ENCODE measurements at places on chromosomes 5 and 9.

DNA sequence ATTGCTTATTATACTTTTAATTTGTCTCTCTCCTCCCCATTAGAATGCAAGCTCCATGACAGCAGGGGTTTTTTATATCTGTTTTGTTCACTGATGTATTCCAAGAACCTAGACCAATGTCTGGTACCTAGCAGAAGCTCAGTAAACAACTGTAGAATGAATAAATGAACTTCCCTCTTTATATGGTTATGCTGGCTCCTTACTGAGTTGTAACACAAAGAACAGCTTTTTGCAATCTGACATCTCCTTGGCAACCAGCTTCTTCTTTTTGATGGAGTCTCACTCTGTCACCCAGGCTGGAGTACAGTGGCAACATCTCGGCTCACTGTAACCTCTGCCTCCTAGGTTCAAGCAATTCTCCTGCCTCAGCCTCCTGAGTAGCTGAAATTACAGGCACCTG lies 13.6 kb downstream of the TRMO start:
- no peak for DNase-seq

GRCh38 chr9:89522261-89522958 lies 24.5 kb upstream of the SEMA4D start:
- DNase-seq: no peak

- DNase-seq: no peak
These were observed 59.3 kb downstream of the RALGPS1 start for GRCh38 chr9:126973651-126974529.

- no peak for DNase-seq
These were observed 482.7 kb upstream of the CD180 start for GRCh38 chr5:67679184-67679841.

GRCh38 chr5:73908395-73908794 lies 282.4 kb downstream of the ARHGEF28 start:
- DNase-seq: no peak

DNA sequence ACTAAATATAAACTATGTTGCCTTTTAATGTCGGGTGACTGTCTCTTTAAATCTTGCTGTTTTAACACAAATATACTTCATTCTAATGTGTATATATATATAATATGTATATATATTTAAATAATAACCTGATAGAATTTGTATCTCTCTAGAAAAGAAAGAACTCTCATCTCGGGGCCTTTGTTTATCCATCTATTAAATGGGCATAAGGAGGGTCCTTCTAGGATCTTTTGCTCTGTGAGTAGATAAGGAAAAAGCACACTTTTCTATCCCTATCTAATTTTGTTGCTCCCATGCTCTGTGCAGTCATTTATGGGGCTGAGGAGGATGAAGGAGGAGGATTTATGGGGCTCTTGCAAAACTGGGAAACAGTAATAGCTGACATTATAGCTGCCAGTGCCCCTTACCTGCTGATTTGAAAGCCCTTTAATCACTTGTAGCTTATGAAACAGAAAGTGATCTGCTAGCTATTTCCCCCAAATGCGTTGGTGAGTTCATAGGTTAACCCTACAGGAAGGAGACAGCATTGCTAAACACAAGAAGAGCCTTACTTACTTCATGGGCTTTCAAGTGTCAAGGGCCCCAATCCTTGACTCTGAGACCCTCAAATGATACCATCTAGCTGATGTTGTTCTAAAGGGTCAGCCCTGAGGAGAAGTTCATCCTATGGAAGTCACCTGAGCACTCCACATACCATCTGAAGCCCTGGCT lies 5.8 kb upstream of the PPARGC1B start:
- DNase-seq: no peak

- DNase-seq: no peak
These were observed 235.6 kb downstream of the ELAVL2 start for GRCh38 chr9:23590276-23591000.

DNA sequence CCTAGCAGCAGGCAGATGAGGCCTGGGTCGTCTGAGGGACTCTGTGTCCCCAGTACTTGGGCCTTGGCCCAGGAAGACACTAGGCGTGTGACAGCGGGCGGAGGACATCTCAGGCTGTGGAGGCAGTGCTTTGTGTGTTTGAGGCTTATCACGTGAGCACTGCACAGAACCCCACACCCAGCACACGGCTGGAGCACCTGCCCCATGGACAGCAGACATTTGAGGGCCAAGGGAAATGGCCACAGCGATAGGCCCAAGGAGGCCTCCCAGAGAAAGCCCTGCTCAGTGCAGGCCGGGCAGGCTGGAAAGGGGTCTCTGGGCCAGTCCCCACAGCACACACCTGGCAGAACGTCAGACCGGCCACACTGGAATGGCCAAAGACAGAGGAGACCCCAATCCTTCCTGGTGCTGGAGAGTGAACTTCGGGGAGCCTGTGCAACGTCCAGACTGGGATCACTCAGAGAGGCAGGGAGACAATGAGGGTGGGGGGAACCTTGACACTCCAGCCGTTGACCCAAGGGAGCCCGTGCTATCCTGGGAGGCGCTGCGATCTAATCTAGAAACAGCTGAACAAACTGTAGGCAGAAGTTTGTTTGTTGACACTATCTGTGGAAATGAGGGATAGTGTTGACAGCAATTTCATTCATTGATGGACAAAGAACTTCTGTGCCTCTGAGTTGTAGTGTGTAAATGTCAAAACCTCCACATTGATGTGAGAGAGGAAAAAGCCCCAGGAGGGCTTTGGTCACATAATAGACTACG lies 19.6 kb upstream of the FLT4 start:
- DNase-seq: no peak

DNA sequence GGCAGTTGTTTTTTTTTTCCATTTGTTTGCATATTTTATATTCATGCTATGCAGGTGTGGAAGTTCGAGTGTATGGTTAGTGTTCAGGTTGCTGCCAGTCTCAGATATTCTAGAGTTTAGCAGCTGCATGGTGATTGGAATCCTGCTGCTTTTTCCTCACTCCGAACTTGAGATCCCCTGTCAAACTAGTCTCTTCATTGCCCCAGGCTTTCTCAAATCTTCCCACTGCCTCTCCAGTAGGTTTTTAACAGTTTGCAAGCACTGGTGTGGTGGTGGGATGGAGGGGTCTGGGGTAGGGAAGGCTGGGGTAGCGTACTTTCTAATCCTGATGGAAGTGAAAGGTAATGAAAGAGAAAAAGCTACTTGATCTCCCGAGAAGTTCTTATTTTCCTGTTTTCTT lies 112.9 kb downstream of the CHSY3 start:
- no peak for DNase-seq

- DNase-seq: no peak
These were observed 62.2 kb upstream of the RNF38 start for GRCh38 chr9:36462245-36462644.

GRCh38 chr9:135146766-135147473 lies 59.5 kb downstream of the OLFM1 start:
- no peak for DNase-seq

DNA sequence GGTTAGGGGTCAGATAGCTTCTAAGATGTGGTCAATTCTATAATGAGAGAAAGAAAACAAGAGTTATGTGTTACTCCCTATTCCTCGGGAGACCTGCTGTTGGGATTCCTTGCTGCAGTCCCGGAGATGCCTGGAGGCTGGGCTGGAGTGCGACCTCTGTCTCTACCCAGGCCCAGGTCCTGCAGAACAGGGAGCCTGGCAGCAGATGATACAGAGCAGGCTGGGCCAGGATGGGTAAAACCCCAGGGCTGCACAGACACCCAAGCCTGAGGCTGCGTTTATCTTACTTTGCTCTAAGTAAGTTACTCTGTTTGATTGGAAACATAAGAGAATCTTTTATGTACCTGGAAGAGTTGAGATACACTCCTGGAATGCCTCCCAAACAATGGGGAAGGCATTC lies 26.9 kb upstream of the FAM120AOS start:
- no peak for DNase-seq

DNA sequence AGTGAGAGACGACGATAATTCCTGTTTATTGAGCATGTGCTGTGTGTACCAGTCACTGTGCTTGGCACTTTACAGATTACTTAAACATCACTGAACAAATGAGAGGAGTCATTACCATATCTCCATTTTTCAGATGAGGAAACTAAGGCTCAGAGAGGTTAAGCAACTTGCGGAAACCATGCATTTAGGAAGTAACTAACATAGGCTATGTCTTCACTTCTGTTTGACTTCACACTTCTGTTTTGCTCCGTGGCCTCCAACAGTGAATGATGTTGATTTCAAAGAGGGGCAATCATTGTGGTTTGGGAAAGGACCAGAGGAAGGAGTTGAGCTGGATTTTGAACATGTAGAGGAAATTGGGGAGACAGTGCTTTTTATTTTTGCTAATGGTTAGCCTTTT lies 16.7 kb downstream of the GCNT1 start:
- DNase-seq: no peak

GRCh38 chr9:77597057-77597456 lies 51.1 kb downstream of the GNA14 start:
- DNase-seq: no peak

GRCh38 chr5:137921931-137922330 lies 32.7 kb downstream of the PKD2L2 start:
- no peak for DNase-seq

- DNase-seq: no peak
These were observed 9.3 kb upstream of the NRARP start for GRCh38 chr9:137311171-137311985.

GRCh38 chr5:58335518-58335917 lies 124.4 kb downstream of the PLK2 start:
- no peak for DNase-seq

- no peak for DNase-seq
These were observed 294.5 kb upstream of the IRX4 start for GRCh38 chr5:2177244-2177643.

DNA sequence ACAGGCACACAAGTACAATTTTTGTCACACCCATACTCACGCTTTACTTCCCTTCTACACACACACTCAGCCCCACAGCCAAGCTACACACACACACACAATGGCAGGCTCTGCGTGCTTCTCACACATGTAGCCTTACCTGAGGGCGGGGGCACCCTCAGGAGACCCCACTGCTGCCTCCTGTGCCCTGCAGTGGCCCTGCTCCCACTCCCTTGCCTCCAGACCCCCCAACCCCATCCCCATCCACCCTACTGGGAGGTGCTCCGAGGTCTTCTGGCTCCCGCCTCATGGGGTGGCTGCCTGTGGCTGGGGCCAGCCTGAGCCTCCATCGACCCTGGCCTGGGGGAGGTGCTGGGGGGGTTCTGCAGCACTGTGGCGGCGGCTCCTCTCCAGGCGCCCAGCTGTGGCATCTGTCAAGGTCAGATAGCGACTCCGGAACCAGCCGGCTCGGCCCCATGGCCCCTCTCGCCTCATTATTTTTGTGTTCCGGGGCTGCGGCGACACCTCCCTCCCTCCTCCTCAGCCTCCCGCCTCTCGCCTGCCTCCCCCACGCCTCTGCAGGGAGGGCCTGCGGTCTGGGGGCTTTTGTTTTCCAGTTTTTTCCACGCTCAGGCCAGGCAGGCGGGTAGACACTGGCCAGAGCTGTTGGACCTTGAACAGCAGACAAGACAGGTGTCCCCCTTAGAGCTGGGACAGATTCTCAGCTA lies 21.7 kb downstream of the CXXC5 start:
- DNase-seq: no peak

DNA sequence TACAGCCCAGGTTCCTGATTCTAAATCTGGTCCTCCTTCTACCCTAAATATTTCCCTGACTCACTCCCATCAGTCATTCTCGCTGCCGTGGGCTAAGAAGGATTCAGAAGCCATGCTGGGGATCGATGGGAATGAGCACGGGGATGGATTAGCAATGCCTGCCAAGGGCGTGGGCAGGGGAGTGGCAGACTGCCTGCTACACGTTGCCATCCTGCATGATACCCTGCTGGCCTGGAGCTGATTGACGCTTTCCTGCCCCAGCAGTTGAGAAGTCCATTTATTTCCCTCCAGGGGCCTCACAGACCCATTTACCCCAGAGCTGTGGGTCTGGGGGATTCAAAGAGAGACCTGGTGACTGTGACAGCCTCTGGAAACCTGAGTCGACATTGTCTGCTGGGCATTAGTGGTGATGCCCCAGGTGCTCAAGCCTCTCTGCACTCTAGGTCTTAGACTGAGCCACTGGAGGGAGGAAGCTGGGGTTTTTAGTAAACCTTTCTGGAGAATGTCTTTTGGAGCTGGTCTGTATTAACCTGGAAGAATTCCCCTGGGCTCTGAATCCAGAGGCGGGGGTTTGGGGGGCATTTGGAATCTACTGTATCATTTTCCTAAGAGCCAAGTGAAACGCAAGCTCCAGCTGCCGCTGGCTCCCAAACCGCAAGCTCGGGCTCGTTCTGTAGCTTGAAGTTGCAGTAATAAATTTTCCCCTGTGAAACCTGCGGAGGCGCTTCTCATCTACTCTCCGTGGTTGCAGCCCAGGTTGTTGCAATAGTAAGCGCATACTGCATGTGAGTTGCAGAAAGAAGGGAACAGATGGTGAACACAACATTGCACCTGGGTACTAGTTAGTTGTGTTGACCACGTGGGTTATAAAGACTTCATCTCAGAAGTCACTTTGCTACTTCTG lies 76.3 kb upstream of the RAPGEF1 start:
- DNase-seq: peak; percentile 11

GRCh38 chr9:111451570-111451969 lies 32.6 kb downstream of the ECPAS start:
- no peak for DNase-seq

- no peak for DNase-seq
These were observed 9.3 kb downstream of the IRX4 start for GRCh38 chr5:1873243-1873959.

DNA sequence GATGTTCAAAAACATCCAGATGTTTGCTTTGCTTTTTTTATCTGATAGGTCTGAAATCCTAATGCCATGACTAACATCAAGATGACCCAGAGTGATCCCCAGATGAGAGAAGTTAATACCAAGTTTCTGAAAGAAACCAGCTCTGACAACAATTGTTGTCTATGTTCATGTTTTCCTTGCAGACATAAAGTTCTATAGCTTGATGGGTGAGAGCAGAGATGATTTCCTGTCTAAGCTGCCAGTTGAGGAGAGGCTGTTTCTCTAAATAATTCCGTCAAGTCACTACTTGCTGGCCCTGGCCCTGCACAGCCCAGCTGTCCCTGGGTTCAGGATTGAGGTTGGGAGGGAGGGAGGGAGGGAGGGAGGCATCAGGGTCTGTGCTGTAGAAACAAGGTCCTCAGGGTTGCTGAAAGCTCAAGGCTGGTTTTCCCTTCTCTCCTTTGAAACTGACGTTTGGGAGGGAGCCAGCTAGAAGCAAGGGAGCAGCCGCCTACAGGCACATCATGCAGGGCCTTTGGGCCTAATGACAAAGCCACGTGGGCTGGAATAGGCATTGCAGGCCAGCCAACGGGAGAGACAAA lies 3.9 kb downstream of the SPARC start:
- DNase-seq: no peak

GRCh38 chr5:53095931-53096525 lies 13.5 kb downstream of the MOCS2 start:
- peak; percentile 66 for DNase-seq

GRCh38 chr5:159992566-159992965 lies 16.4 kb upstream of the TTC1 start:
- DNase-seq: no peak

- no peak for DNase-seq
These were observed 78.0 kb downstream of the JAKMIP2 start for GRCh38 chr5:147704544-147704943.

GRCh38 chr5:62273687-62274086 lies 32.3 kb upstream of the KIF2A start:
- DNase-seq: peak; percentile 26

GRCh38 chr5:73436535-73437100 lies 12.0 kb downstream of the FOXD1 start:
- DNase-seq: no peak
